ENCODE measurements at places on chromosomes 3 and 15. TPM values are rescaled to one million over a fixed set of nuclear protein-coding genes. Genes with fewer than 3 reads are reported as not detected.

The MYLK gene
- total RNA-seq, result 0.30 TPM

The CGNL1 gene
- not detected for total RNA-seq

The SPINK8 gene
- not detected for total RNA-seq

The RASL12 gene
- not detected for total RNA-seq

The CPN2 gene
- total RNA-seq, result not detected

The ZNF639 gene
- total RNA-seq, result 33.6 TPM

The PLA1A gene
- not detected for total RNA-seq

The PRSS50 gene
- total RNA-seq, result not detected

The GMPPB gene
- total RNA-seq, result 61.6 TPM

The VWA5B2 gene
- not detected for total RNA-seq

The GABRR3 gene
- 0.05 TPM for total RNA-seq
